COR-L47 (cell line): ENCODE measurements at places on chromosomes 7 and 10.
A peak's percentile ranks its signal among the peaks of the same experiment; 100 is the strongest.

DNA sequence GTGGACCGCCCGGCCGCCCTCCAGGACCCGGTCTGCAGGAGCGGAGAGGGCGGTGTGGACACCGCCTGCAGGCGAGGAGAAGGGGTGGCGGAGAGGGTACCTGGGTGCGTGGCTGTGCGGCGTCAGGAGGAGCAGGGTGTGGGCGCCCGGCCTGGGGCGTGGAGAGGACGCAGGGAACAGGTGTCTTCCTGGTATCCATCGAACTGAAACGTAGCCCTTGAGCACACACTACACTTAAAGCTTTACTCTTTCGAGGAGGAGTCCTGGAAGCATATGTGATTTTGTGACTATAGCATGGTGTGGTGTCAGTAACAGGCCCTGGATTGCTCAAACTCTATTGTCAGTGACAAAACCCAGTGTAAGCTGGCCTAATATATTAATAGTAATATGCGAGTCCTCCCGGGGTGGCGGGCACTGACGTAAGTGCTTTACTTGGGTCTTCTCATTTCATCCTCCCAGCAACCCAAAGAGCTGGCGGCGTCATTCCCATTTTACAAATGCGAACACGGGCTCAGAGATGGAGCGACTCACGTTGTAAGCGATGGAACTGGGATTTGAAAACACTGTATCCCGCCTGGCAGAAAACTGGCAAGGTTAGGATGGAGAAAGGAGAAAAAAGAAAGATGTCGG lies 508 bp upstream of the TECPR1 start:
- no peak for DNase-seq

GRCh38 chr7:87598234-87599009 lies 2.3 kb downstream of the ABCB1 start:
- no peak for DNase-seq

DNA sequence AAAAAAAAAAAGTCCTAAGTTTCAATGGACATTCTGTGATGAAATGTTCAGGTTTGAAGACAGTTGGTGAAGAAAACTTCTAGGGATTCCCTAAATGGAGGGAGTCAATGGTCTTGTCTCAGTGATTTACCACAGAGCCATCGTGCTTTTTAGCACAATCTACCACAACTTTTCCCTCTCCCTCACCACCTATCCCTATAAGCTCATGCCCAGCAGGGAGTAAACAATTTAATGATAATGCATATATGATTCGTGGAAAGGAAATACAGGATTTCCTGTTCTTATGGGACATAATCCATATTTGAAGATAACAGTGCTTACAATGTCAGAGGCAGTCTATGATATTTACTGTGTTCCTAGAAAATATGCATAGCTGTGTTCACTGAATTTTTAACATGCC lies 38.4 kb upstream of the CD36 start:
- no peak for DNase-seq

- no peak for DNase-seq
These were observed 161.9 kb downstream of the GRK5 start for GRCh38 chr10:119368991-119369869.

DNA sequence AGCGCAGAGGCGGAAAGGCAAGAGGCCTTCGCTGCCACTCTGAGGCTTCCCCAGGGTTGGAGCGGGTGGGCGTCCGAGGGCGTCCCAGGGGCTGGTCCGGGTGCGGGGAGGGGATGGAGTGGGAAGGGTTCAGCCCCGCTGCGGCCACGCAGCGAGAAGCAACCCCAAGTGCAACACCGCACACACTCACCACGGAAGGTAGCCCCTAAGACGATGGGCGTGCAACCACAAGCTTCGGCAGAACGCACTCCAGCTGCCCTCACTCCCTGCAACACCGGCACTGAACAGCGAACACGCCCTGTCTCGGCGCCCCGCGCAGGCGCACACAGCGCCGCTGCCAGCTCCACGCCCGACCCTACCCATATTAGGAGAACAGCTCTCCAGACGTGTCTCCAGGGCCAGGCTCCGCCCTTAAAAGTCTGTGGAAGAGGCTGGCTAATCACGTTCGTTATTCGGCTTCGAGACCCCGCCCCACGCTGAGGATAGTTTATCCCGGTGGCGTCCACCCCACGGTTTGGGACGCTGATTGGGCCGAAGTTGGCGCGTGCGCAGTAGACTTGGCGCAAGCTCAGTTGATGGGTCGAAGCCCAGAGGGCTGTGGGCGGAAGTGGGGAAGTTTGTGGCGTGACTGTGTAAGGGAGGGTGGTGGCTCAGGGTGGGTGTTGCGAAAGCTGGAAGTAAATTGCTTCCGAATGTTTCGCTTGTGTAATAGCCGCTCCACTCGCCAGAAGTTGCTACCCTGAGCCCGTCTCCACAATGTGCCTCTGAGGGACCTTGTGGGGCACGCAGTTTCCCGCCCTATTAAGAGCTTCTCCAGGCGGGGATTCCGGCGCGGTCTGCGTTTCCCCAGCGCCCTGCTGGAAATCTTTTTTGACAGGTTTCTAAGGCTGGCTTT lies at the start of gene RSU1:
TSS of gene RSU1 (minus strand) at position 300 of the 895 bp plus-strand sequence. CDS start 343 bp downstream, outside the sequence.
- DNase-seq, result peak; percentile 94

- DNase-seq, result no peak
These were observed 32.6 kb upstream of the HABP2 start for GRCh38 chr10:113520261-113520660.

- no peak for DNase-seq
These were observed 22.3 kb downstream of the MAP3K8 start for GRCh38 chr10:30456266-30456665.

DNA sequence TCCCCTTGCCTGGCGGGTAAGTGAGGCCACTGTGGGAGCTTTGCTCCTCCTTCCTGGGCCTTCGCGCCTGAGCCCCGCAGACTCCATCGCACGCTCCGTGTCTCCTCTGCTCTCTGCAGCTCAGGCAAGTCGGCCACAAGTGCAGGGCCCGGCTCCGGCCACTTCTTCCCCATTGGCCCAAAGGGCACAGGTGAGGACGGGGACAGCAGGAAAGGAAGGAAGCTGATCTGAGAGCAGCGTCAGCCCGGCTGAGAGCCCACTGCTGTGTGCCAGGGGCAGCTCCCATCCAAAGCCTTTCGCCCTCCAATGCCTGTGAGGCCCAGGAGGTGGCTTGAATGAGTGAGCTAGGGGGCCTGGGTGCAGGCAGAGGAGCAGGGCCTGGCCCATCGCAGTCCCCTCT lies 33.7 kb upstream of the RHEB start:
- no peak for DNase-seq

- no peak for DNase-seq
These were observed 159.8 kb downstream of the AOAH start for GRCh38 chr7:36564489-36564888.

DNA sequence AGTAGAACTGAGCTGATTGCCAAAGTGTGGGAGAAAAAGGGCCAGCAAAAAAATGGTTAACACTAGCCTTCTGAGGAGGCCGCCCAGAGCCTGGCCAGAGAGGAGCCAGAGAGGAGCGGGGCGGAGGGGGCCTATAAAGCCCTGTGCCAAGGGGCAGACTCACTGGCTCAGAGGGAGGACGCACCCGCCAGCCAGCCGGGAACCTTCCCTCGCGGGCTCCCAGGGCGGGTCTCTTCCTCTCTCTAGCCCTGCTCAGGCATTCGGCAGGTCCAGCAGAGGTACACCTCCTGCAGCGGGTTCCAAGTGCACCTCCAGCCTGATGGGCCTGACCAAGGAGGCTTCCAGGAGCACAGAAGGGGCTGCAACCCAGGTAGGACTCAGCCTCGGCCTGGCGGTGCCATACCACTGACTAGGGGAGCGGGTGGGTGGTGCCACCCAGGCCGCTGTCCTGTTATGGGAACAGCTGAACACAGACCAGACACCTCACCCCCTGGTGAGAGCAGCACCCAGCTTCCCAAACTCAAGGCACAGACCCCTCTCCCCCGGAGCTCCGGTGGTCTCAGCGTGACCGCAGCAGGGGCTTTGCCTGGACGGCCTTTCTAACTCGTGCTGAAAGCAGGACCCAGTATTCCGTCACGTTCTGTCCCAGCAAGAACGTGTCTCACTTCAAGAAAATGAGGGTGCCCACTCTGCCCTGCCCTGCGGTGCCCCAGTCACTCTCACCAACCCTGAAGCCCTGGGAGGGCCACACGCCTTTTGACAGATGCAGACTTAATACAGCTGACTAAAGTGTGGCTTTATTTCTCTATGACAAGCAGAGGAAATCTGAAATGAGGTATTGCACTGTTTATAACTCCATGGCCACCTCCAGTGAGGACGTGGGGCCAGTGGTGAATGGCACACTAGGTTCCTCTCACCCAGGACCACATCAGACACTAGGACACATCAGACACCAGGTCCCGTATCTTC lies at the start of gene GPER1:
TSS of gene GPER1 (plus strand) at position 162 of the 969 bp plus-strand sequence. CDS start 3,616 bp downstream, outside the sequence.
- DNase-seq, result no peak

DNA sequence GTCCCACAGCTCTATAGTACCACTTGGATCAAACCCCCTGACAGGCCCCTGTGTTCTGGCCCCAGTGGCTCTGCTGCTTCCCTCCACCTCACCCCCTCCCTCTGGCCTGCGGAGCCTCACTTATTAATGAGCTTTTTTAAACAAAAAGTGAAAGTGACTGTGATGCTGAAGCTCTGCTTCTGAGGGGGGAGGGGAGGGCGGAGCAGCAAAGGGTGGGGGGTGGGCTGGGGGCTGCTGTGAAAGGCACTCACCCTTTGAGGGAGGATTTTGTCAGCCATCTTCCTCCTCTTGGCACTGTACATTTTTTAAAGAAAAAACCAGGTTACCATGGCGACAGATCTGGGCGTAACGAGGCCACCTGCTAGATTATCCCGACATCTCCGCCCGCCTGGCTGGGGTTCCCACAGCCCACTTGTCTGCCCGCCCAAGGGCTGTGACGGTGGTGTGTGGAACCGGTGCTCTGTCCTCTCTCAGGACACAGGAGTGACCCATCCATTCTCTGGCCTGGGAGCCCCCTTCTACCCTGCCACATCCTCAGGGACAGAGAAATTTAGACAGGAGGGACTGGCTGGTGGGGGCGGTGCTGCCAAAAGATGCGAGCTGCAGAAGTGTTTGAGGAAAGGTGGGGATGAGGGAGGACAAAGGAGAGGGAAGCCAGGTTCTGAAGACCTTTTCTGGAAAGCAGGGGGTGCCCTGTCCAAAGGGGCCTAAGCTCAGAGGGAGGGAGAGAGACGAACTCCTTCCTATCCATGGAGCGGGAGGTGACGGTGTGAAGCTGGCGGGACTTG lies 4.9 kb downstream of the SMARCD3 start:
- DNase-seq, result peak; percentile 54

DNA sequence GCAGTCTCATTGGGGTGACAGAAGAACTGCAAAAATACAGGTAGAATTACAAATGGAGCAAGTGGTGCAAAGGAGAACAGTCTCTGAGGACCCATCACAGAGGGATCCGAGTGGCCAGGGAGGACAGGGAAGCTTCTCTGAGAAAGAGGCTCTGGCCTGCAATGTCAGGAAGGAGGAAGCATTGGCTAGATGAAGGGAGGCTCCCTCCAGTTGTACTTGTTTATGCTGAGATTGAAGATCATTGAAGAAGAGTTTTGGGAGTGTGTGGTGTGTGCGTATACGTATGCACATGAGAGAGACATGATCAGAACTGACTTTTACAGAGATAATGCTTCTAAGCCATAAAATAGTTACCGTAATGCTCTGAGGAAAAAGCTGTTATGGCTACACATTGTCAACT lies 274.7 kb upstream of the FZD8 start:
- DNase-seq, result no peak

GRCh38 chr10:95635319-95635733 lies 21.2 kb downstream of the ALDH18A1 start:
- no peak for DNase-seq

GRCh38 chr7:70114806-70115205 lies 516.5 kb downstream of the AUTS2 start:
- DNase-seq, result no peak

DNA sequence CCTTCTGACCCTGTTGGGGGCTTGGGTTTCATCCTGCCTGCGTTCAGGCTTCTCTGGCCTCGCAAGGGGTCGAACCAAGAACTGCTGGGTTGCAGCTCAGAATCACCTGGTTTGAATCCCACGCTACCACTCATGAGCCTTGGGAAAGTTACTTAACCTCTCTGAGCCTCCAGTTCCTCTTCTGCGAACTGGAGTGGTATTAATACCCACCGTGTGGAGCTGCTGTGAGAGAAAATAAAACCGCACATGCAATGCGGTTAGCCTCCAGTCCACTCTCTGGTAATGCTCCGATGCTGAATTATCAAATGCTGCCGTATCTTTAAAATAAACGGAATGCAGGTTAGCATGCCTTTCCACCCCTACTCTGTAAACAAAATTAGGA lies 171.9 kb downstream of the ARHGAP12 start:
- no peak for DNase-seq

GRCh38 chr10:113006656-113007342 lies 56.8 kb downstream of the TCF7L2 start:
- no peak for DNase-seq

DNA sequence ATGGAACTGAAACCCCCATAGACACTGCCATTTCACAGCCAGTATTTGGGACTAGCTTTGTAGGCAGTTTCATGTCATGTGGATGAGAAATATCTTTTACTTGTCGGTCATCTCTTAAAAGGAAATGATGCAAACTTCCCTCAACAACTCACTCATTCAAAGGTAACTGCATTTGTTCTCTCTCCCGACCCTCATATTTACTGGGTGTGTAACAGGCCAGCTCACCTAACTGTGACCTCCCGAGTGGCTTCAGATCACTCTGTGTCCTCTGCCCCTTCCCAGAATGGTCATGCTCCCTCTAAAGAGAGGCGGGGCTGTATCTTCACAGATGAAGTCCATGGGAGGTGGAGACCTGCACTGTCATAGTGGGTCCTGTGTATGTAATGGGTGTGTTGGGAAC lies 14.7 kb downstream of the LRRC18 start:
- DNase-seq, result no peak
